Left forelimb (tissue), 1 donor: ENCODE measurements at places on chromosomes 5 and 9.

DNA sequence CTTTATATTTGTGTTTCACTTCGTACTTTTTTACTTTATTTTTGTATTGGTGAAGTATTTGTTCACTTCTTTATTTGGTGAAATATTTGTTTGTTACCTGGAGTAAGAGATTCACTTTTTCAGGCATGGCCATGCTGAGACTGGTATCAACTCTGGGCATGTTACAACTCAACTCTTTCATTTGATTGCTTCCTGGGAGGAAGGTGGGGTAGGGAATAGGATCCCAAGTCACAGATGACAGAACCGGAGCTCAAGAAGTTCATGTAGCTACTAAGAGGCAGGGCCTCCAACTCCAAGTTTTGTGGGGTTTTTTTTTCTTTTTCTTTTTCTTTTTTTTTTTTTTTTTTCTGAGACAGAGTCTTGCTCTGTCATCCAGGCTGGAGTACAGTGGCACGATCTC is 6.1 kb upstream of the ADGRD2 start:
- no peak for DNase-seq

DNA sequence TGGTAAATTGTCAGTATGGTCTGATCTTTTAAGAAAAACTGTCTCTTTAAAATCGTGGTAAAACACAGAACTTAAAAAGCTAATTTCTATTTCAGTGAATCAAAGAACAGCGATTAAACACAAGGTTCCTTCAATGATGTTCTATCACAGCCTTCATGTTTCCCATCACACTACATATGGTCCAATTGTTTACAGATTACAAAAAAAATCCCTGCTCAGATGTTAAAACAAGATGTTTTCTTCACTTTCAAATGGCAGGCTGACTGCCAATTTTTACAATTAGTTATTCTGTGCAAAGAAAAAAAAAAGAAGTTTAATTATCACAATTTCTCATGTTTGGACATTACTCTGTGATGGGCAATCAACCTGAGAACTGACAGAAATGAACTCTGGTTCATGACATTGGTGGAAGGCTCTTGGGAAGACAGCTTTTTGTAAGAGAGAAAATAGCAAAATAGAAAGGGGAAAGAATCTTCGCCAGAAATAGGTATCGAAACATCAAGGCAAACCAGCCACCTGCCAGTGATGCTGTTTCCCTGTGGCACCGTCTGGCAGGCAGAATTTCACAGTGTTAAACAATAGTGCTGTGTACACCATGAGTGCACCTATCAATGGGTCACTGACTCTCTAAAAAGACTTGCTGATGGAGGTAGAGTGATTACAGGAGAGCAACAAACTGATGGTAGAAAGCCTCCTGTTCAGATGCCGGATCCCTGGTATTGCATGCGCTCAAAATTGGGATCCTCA is 1020.0 kb upstream of the ARRDC3 start:
- DNase-seq: no peak

DNA sequence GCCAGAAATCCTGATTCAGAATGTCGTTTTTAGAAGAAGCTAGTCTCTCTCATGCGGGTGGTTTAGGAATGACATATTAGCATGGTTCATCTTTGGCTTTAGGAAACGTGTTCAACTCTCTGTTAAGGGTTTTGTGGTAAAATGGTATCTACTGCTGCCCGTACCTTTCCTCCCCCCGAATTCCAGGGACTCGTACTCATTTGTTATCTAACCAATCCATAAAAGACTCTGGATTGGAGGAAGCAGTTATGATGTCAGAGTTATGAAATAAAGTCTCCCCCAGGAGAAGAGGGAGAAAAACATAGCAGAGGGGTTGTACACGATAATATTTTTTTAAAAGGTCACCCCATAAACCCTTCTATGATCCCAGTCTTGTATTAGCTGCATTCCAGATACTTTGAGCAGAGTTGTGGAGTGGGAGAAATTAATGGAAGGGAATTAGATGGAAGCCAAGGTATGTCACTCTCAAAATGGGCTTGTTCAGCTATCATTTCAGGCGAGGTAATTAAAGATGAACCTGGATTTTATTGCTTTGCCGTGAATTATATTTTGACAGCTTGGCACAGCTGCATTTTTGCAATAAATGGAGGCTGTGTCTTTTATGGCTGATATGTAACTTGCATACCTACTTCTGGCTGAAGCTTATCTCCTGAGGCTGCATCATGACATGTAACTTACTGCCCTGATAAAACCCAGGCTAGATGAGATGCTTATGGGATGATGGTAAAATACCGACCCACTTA is 31.3 kb downstream of the RAI14 start:
- DNase-seq: no peak

DNA sequence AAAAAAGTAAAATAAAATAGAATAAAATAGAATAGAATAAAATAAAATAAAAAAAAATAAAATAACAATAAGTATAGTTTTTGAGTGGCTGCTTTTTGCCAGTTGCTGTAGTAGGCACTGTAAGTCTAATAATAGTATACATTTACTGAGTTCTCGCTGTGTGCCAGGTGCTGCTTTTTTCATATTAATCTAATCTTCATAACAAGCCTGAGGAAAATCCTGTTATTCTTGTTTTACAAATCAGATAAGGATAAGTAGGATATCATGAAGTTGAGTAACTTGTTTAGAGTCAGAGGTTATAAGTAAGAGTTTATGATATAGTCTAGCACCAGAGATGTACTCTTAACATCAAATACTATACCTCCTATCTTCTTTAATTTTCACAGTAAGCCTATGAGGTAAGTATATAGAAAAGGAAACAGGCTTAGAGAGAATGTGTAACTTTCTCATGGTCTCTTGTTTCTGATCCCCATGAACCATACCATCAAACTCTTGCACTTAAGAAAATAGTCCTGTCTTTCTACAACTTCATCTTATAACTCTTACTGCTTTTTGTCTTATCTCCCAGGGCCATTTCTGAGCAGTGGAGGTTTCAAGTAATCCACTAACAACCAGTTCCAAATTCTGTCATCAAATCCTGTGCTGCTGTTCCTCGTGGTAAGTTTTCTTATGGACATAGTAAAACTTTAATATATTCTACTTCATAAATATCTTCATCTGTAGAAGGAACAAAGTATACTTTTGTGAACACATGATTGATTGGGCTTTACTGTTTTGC is 18.7 kb downstream of the RMI1 start:
- DNase-seq: no peak

DNA sequence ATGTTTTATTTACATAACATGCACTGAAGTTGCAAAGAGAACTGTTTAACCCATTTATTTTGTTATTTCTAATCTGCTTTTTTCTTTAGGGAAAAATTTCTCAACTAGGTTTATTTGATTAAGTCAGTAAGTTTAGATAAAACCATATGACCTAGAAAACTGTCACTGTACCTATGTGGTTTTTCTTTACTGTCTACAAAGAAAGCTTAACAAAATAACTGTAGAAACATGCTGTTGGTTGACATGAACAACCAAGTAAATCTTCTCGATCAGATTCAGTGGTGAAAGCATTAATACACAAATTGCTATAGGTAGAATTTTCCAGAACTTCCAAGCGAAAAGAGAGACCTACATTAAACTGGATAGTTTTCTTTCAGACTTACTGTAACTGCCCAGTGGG is 137.4 kb downstream of the PCSK5 start:
- no peak for DNase-seq

DNA sequence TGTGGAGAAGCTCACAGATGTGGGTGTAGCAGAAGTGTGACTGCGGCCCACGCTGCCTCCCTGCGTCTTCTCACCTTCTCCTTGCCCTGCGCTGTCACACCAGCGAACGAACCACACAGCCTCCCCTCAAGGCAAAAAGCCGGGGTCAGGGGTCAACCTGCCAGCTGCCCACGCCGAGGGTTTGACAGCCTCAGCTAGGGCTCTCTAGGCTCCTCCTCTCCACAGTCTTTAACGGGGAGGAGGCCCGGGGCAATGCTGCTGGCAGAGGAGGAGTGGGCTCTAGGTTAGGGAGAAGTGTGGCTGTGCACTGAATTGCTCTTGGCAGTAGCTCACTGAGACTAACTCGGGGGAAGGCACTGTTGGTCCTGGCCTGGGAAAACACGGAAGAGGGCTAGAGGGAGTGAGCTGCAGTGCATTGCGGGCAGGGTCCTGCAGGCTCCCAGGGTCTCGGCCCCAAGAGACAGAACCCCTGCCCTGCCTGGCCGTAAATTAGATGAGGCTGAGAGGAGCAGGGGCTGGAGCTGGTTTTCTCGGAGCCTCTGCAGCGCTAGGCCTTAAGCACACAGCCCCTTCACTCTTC is 4.2 kb upstream of the TRIM52 start:
- no peak for DNase-seq

- DNase-seq: no peak
These were observed 141.9 kb downstream of the FRMD3 start for GRCh38 chr9:83396342-83396741.

DNA sequence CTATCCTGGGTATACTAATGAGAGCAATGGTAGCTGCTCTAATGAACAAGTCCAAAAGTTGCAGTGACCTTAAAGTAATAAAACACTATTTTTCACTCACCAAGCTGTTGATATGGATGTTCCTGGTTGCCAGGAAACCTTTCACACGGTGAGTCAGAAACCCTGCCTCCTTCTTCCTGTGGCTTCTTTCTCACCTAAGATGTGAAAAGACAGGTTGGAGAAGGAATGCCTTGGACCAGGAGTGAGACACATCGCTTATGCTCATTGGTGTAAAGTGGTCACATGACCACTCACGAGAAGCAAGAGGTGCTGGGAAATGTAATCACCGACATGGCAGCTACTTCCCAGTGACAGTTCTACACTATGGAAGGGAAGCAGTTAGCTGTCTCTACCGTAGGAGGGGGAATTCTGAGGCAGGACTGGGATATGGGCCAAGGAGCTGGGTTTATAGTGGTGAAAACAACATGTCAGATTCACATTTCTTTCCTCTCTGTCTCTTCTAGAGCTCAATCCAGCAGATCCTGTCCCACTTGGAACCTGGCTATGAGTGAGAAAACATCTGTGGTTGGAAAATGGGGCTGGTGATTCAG is 320.4 kb upstream of the KLF4 start:
- DNase-seq: no peak

DNA sequence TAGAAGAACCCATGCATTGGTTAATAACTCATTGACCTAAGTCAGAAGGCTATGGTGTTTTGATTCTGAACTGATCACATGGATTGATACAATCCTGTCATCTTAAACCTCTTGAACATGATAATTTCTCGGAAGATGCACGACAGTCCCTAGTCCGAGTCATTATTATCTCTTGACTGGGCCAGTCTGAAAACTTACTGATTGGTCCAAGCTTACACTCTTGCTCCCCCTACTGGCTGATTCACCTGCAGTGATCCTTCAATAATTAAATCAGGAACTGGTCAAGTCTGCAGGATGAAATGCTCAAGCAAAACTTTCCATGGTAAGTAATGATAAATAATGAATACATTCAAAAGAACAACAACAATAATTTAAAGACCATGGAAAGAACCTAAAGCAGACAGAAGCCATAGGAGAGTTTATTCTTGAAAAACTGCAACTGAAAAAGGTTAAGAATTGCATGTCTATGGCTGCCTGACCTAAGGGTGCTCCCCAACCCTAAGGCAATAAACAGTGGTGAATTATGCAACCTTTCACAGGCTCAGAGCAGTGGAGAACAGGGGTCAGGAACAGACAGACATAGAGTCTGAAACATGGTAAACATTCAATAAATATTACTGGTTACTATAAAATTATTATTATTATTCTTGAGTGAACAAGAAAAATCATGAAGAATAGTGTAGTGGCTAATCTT is 79.3 kb downstream of the BRINP1 start:
- no peak for DNase-seq

DNA sequence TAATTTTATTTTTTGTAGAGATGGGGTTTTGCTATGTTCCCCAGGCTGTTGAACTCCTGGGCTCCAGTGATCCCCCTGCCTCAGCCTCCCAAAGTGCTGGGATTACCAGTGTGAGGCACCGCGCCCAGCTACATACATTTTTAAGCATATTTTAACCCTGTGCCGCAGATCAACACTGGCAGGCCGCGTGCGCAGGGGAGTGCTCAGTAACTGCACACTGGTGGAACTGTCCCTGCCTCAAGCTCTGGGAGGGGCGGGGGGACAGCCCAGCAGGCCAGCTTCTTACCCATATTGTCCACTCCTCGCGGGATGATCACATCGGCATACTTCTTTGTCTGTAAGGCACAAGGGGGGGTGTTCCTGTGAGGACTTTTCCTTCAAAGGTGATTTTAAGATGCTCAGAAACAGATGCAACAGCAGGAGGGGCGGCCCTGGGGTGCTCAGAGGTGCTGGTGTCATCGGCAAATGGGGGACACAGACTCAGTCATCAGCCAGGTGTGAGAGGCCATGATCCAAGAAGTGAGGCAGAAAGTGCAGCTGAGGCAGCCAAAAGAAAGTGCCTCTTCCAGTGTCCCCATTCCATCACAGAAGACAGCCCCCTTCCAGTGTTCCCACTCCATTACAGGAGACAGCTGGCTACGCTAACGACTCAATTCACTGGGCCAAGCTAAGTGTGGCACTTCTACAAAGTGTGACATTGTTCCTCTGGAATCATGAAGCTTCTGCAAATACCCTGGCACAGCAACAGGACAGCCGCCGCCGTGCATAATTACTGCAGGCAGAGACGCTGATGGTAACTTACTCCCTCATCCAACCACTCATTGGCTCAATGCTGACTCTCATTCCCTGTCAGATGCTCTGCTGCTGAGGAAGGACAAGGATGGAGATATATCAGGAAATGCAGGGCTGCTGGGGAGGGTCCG is 5.2 kb downstream of the UCK1 start:
- no peak for DNase-seq

DNA sequence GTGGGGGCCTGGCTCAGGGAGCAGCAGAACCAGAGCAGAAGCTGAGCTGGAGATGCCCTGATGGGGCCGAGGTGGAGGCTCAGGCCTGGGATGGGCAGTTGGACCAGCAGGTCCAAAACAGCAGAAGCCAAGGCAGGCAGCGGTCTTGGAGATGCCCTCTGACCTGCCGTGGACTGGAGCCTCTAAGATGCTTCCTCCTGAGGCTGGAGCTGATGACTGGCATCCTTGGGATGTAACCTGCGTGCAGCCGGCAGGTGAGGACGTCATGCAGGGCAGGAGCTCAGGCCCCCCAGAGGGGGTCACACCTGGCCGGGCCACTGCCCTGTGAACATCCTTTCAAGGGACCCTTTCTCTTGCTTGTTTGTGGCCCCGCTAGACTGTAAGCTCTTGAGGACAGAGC is 162.0 kb downstream of the RGS3 start:
- peak; percentile 57 for DNase-seq

- no peak for DNase-seq
These were observed 27.7 kb downstream of the PPP3R2 start for GRCh38 chr9:101566904-101567724.

- no peak for DNase-seq
These were observed 73.5 kb downstream of the C9orf57 start for GRCh38 chr9:71986900-71987299.

DNA sequence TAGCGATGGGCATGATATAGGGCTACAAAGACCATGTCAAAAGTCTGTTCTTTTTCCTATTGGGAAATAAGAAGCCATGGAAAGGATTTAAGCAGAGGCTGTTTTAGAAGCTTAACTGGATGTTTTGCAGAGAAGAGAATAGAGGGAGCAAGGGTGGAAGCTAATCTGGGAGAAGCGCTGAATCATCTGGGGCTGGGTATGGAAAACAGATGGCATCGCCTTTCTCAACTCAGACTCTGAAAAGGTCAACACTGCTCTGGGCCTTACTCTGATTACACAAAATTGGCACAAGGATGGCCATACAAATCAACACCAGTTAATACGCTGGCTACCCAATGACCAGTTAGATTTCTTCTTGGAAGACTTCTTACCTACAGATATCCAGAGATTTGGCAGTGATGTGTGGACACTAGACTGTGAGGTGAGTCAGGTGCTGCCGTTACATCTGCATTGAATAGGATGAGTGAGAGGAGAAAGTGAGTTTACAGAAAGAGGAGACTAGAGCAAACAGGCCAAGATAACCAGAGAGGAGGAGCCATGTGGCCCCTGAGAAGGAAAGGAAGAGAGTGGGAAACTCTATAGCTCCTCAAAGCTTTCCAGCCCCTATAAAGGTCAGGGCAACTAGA is 6.2 kb upstream of the TCERG1 start:
- DNase-seq: no peak
